NCI-H345 (cell line): ENCODE measurements at places on chromosomes 3 and 15.

- peak; percentile 4 for DNase-seq
These were observed 47.8 kb upstream of the TMEM158 start for GRCh38 chr3:45273681-45274515.

GRCh38 chr3:58469096-58469495, 22.8 kb upstream of the KCTD6 start:
- DNase-seq, result no peak

GRCh38 chr3:82556113-82556512, 794.7 kb upstream of the GBE1 start:
- DNase-seq, result peak; percentile 37

GRCh38 chr15:99446565-99447496, 119.0 kb upstream of the MEF2A start:
- DNase-seq, result peak; percentile 56

DNA sequence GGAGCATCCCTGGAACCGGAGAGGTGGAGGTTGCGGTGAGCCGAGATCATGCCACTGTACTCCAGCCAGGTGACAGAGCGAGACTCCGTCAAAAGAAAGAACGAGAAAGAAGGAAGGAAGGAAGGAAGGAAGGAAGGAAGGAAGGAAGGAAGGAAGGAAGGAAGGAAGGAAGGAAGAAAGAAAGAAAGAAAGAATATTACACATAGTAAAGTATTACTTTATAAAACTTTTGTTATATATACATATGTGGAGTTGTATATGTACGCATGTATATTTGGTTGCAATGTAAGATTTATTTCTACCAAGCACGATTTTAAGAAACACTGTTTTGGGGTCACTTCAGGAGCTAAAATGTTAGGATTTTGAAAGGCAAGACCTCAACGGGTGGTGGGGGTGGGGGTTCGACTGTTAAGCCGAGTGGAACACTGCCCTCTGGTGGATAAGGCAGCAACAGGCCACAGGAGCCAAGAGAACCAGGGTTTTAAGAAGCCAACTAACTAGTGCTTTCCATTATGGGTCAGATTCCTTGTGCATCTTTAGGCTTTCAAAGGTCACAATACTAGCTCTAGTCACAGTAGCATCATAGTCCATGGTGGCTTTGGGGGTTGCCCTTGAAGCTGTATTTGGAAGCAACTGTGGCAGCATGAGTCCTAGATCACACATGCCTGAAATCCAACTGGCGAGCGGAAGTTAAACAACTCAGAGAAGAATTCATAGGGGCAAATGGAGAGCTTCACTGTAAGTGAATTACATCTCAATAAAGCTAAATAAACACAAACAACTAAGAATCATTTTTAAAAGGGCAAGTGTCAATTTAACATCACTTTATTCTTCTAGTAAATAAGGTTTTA, 22.5 kb downstream of the GLB1 start:
- peak; percentile 47 for DNase-seq

- no peak for DNase-seq
These were observed 72.5 kb downstream of the VPS8 start for GRCh38 chr3:184884359-184885017.

DNA sequence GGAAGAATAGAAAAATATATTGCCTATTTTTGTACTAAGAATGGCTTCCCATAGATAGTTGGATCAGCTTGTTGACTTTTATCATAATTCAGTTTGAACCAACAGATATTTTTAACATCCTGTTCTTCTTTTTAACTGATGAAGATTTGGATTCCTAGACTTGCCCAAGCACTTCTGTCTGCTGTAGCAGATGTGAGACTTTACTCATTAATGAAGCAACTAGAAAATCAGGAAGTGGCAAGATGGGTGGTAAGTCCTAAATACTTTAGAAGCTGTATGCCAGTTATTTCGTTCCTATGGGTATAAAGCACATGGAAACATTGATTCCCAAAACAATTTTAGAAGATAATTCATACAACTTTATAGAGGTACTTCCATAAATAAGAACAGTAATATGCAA, 8.4 kb downstream of the PIGB start:
- DNase-seq, result no peak

- no peak for DNase-seq
These were observed 36.4 kb upstream of the BNC1 start for GRCh38 chr15:83320844-83321243.

DNA sequence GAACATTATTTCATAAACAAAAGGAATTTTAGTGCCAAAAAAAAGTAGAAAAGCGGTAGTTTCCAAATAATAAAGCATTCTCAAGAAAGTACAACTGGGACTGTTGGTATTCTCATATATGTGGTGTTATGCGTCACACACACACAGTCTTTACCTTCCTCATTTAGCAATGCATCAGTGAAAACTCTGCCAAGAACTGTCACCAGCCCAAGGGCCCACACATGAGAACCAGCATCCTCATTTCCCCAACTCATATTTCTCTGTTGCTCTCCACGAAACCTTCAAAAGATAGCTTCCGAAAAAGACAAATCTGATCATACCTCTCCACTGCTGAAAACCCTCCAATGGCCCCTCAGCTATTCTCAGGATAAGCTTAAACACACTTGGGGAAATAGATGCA, 150.7 kb downstream of the CADPS start:
- no peak for DNase-seq

GRCh38 chr15:100572362-100572983, 29.5 kb downstream of the LINS1 start:
- DNase-seq, result no peak

- no peak for DNase-seq
These were observed 51.1 kb upstream of the CHD2 start for GRCh38 chr15:92848852-92849598.

- no peak for DNase-seq
These were observed 103.3 kb upstream of the COL8A1 start for GRCh38 chr3:99534951-99535704.

DNA sequence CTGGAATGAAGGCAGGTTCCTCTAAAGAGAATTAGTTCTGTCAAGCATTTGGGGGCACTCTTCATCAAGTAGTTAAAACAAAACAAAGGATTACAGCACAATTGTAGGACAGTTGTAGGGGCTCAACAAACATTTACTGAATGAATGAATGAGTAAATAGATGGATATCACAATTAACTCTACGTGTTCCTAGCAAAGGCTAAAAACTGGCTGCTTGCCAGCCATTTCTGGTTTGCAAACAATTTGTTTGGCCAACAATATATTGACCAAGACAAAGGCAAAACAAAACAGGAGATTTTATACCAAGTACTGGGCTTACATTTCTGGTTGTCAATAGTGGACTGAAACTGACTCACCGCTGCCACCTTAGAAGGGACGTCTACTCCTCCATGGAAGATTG, 116.8 kb downstream of the ZNF280D start:
- DNase-seq, result no peak

DNA sequence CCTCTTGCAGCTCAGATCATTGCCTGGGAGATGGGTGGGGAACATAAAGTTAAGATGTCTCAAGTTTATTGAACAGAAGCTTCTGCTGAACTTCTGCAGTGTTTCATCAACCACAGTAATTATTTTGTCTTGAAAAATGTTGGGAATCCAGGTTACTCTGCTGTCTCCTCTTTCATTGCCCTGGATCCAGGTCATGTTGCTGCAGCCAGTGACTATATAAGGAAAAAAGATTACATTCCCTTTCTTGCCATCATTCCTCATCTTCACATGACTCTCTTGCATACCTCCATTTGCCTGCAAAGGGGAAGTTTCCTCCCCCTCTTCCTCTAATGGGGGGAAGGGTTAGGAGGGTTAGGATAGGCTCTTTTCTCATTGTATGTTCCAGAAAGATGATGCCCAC, 15.1 kb downstream of the GMNC start:
- no peak for DNase-seq

- no peak for DNase-seq
These were observed 42.1 kb upstream of the FGF7 start for GRCh38 chr15:49380912-49381311.
